MCF 10A (cell line): ENCODE measurements at places on chromosomes 4 and X.

GRCh38 chrX:94288325-94288724 is 614.3 kb downstream of the FAM133A start:
- DNase-seq = peak; percentile 12

- DNase-seq = peak; percentile 20
Measured at GRCh38 chrX:150704030-150704613, 10.9 kb downstream of the MTMR1 start.

- no peak for DNase-seq
Measured at GRCh38 chrX:44906542-44906941, 33.6 kb downstream of the KDM6A start.

GRCh38 chrX:1462596-1463251 is 10.0 kb upstream of the ASMTL start:
- DNase-seq = peak; percentile 60

- DNase-seq = no peak
Measured at GRCh38 chr4:87050596-87050995, 115.8 kb downstream of the AFF1 start.

DNA sequence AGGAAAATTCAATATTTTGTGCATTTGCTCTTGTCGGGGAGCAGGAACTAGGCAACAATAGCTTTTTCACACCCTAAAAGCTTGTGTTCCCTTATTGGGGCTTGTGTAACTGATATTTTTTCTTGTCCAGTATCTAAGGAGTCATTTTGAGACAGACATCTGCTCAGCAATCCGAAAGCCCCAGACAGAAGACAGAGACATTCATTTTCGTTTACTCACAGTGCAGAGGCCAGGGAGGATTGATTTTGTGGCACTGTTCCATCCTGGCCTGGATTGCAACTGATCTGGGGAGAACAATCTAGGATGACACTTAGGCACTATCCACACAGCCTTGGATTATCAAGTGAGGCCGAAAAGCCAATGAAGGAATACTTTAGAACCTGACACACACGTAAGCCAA is 27.4 kb upstream of the PLAC1 start:
- no peak for DNase-seq
